ENCODE measurements at places on chromosomes 2 and 18.

- DNase-seq, result no peak
Measured at GRCh38 chr2:19272039-19272438, 86.4 kb downstream of the OSR1 start.

DNA sequence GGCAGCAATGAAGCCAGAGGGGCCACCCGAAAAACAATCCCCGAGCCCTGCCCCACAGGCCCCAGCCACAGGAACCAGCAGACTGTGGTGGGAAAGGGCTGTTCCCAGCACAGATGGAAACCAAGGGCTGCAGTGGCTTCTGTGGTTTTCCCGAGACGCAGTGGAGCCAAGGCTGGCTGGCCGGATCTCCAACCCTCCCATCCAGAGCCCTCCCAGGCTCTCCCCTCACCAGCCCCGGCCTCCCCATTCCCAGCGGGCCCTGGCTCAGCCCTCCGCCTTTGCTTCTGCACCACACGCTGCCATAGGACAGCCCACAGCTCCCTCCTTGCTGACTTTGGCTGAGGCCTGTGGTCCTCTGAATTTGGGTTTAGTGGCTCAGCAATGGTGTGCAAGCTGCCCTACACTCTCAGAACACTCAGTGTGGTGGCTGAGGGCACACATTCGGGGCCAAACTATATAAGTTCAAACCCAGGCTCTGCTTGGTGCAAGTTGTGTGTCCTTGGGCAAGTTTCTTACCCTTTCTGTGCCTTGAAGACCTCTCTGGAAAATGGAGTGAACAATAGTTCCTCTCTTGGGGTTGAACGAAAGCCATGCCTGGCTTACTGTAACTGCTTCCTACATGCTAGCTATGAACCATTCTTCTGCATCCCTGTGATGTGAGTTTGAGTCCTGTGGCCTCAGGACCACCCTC is 200.1 kb downstream of the SMAD7 start:
- DNase-seq, result no peak

DNA sequence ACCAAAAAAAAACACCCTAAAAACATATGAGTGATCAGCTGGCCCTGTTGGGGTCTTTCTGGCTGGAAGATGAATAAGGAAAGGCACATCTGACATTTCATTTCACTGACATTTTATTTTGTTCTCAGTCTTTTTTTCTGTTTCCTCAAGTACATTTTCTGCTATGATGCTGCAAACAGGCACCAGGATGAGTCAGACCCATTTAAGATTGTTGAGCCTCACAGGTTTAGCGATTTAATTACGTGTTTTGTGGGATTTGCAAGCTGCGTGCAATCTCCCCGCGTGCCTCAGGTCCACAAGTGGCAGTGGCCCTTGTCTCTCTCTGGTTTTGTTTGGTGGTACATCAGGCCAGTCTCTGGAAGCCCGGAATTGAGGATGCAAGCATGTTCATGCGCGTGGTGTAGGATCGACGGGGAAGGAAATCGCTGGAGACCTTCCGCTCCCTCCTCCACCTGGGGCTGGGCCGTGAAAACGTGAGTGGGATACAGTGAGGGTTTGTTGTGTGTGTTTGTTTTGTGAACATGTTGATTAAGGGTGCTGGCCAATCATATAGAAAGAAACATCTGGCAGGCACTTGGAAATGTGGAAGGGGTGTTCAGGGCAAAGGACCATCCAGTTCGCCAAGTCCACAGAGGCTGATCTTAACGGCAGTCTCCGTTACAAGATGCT is 120.2 kb upstream of the ZNF516 start:
- DNase-seq, result no peak

DNA sequence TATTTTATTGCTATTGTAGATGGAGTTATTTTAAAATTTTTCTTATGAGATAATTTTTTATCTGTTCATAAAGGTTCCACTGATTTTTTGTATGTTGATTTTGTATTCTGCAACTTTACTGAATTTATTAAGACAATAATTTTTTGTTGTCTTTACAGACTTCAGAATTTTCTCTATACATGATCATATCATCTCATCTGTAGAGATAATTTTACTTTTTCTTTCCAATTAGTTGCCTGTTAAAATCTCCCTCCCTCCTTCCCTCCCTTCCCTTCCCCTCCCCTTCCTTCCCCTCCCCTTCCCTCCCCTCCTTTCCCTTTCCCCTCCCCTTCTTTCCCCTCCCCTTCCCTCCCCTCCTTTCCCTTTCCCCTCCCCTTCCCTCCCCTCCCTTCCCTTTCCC is 378.1 kb downstream of the SOCS6 start:
- no peak for DNase-seq

- no peak for DNase-seq
Measured at GRCh38 chr2:3467654-3468053, 51.7 kb downstream of the ADI1 start.

DNA sequence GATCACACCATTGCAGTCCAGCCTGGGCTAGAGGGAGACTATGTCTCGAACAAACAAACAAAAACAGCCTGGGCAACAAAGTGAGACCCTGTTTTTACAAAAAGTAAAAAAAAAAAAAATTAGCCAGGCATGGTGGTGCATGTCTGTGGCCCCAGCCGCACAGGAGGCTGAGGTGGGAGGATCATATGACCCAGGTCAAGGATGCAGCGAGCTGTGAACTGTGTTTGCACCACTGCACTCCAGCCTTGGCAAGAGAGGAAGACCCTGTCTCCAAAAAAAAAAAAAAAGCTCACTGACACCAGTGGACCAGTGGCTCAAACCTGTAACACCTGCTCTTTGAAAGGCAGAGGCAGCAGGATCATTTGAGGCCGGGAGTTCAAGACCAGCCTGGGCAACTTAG is 40.1 kb downstream of the UNC50 start:
- no peak for DNase-seq

DNA sequence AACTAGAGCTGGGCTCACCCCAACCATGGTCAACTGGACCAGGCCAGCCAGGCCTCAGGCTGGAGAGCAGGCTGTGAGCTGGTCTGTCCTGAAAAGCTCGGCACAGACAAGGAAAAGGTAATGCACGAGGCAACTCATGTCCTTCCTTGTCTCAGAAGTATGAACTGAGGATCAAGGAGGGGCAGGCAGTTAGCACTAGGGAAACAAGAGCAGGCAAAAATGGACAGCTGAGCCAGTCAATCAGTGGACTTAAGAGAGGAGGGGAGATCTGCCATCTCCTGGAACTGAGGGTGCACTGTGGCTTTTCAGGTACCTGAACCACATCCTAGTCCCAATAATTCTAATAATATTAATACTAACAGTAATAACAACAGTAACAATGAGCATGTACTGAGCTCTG is 20.6 kb upstream of the WIPF1 start:
- DNase-seq, result no peak

DNA sequence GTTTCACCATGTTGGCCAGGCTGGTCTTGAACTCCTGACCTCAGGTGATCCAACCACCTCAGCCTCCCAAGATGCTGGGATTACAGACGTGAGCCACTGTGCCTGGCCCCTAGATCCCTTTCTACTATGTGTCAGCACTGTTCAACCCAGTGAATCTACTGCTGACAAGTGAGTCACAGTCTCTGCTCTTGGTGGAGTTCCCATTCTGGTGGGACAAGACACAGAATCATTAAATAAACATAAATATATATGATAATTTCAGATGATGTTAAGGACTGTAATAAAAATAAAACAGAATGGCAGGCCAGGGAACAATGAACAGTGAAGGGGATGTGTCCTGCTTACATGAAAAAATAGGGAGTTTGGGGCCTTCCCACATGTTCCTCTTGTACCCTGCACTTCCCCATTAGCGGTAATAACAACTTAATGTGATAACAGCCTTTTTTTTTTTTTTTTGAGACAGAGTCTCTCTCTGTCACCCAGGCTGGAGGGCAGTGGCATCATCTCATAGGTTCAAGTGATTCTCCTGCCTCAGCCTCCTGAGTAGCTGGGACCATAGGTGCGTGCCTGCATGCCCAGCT is 112.2 kb downstream of the CPO start:
- DNase-seq, result no peak

- no peak for DNase-seq
Measured at GRCh38 chr2:56015711-56016115, 92.1 kb upstream of the EFEMP1 start.

DNA sequence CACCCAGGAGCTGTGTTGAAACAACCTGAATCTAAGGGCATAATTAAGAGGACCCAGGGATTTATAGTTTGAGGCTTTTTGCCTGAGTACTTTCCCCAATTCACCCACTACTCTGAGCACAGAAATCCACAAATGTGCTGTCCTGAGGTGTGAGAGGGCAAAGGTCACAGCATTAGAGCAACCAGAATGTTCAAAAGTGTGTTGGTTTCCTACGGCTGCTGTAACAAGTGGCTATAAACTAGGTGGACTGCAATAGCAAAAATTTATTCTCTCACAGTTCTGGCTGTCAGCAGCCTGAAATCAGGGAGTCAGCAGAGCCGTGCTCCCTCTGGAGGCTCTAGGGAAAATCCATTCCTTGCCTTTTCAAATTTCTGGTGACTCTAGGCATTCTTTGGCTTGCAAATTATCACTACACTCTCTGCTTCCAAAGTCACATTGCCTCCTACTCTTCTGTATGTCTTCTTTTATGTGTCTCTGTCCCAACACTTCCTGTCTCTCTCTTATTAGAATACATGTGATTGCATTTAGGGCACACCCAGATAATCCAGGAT is 91.4 kb upstream of the TACR1 start:
- no peak for DNase-seq

DNA sequence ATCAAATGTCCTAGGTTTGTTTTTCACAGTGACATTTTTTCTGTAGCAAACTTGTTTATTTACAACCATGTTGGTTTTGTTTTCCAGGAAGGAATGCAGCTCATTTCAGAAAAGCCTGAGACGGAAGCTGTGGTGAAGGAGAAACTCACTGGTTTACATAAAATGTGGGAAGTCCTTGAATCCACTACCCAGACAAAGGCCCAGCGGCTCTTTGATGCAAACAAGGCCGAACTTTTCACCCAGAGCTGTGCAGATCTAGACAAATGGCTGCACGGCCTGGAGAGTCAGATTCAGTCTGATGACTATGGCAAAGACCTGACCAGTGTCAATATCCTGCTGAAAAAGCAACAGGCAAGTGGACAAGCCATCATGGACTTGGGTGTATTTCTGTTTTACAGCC is 79.2 kb upstream of the EML6 start:
- DNase-seq, result no peak

DNA sequence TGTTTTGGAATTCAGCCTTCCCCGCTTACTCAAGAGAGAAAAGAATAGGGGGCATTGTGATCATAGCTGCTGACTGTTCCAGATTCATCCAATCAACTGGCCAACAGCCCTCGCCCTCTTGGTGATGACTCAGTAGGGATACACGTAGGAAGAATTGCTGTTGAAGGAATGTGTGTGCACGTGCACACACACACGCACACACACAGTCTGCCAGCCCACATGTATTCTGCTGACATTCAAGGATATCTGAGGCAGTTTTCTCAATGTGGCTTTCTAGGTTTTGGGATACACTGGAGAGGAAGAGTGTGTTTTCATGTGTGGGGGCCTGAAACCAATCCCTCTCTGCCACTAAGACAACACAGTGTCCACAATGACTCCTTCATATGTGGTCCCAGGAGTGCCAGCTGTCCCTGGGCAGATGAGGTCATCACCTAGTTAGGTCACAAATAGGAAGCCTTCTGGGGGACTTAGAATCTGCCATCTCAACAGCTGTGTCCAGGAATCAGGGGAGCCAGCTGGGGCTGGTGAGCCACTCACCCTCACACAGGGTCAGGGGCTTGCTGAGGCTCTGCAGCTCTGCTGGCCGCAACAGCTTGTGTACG is 352.6 kb downstream of the SS18 start:
- DNase-seq, result no peak

DNA sequence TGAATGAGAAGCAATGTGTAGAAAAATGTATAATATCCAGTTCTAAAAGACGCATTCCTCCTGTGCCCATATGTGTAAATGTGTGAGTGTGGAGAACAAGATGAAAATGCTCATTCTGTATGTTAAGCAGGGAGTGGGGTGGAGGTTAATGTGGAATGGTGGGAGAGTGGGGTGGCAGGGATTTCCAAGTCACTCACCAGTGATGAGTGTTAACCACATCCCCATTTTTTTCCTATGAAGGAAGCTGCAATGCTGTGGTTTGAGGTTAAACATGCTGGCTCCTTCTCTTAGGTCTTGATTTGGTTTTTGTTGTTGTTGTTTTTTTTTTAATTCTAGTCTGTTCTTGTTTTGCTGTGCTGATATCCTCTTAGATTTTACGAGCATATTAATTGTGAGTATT is 169.4 kb downstream of the NEDD4L start:
- no peak for DNase-seq

- DNase-seq, result no peak
Measured at GRCh38 chr2:197033222-197033621, 106.7 kb upstream of the PGAP1 start.

- DNase-seq, result no peak
Measured at GRCh38 chr2:118669654-118670053, 177.8 kb downstream of the EN1 start.

DNA sequence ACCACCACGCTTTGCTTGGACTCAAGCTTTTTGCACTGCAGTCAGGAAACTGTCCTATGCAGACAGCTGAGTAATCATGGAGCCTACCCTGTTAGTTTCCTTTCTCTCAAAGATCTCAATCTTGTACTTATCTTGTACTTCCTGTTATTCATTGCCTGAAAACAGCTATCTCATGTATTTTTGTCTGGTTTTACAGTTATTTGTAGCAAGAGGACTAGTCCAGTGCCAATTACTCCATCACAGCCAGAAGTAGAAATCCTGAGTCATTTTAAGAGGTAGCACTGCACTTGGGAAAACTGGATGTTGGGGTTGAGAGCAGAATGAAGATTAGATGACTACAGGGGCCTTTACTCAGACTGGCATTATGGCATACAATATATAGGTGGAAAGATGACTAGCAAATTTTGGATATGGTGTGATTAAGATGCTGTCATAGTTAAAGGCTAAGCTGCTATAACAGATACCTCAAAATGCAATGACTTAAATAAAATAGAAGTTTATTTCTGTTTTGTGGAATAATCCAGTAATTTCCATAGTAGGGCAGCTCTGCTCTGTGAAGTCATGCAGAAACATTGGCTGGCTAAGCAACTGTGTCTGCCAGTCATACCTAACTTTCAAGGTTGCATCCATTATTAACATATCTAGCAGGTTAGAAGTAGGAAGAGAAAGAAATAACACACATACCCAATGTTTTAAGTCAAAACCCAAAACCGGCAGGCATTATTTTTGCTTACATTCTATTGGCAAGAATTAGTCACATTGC is 21.1 kb upstream of the CHMP3 start:
- no peak for DNase-seq

- no peak for DNase-seq
Measured at GRCh38 chr2:135022952-135023880, 24.0 kb downstream of the MAP3K19 start.

- no peak for DNase-seq
Measured at GRCh38 chr2:39623917-39624316, 41.8 kb upstream of the TMEM178A start.

GRCh38 chr2:35606394-35606793 is 749.2 kb upstream of the CRIM1 start:
- DNase-seq, result no peak

- no peak for DNase-seq
Measured at GRCh38 chr18:2515908-2516625, 55.2 kb downstream of the METTL4 start.

Data from activated effector memory CD4-positive, alpha-beta T cell treated with anti-CD3 and anti-CD28 coated beads, Interleukin-2, amount 50 U/mL, for 16 hours (primary cell).